ENCODE measurements at places on chromosomes 12 and 14. TPM values are rescaled to one million over a fixed set of nuclear protein-coding genes. Genes with fewer than 3 reads are reported as not detected.

TAS2R7 gene
- total RNA-seq, result not detected

NRIP2 gene
- not detected for total RNA-seq

DNA sequence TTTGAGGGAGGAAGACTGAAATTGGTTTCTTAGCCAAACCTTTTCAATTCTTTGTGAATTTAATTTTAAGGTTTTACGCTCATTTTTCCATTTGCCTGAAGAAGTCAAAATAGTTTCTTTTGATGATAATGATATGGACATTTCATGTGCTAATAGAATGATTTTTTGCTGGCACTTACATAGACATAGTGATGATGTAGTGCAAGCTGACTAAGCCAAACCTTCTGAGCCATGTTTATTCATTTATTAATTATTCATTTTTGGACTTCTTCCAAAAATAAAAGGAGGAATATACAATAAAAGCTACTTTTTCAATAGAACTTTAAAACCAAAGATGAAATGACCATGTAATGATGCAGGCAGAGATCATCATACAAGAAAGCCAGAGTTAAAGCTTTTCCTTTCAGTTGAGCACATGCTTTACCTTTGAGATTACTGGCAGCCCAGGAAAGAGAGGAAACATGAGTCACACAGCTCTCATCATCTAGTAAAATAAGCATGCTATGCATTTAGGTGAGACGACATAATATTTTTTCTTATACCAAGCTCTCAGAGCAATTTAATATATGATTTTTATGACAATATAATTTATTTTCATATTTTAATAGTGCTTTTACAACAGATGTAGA, 24.8 kb downstream of the KCNA1 start:
- DNase-seq, result no peak

- DNase-seq, result peak; percentile 81
Observed at GRCh38 chr14:64656986-64657385, 47.2 kb upstream of the PLEKHG3 start.

DNA sequence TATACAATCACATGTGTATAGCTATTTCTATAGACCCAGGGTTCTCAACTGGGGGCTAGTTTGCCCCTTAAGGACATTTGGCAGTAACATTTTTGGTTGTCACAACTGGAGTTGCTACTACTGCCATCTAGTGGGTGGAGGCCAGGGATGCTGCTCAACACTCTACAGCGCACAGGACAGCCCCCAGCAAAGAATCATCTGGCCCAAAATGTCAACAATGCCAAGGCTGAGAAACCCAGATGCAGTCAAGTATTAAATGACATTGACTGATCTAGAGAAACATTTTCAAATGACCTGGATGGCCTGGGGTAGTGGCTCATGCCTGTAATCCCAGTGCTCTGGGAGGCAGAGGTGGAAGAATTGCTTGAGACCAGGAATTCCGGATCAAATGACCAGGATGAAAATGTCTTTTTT, 5.8 kb downstream of the WSB2 start:
- DNase-seq, result no peak

GRCh38 chr12:4947253-4947652, 37.5 kb downstream of the KCNA1 start:
- DNase-seq, result no peak

DNA sequence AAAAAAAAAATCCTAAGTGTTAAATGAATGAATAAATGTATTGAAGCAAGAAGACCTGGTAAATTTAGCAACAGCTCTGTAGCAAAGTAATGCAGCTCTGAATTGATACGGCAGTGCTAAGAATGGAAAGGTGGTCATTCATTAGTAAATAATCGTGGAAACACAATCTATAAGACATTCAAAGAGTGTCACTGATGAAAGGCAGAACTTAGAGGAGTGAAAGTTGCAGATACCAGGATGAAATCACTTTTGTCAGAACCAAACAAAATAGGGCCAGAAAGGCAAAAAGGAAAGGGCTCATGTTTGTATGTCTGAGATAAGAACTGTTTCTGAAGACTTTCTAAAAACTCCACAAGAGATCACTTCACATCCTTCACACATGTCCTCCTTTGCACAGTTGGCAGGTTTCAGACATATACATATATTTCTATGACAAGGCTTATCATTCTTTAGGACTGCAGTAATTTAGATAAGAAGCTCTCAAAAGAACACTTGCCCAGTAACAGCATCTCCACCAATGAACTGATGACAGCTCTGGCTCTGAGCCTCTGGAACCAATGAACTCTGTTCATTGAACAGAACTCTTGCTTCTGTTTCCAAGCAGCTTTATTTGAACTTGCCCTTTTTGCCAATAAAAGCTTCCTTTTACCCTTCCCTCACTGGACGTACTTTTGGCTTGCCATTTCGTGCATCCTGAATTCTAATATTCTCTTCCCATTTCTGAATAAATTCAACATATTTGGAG, 4.2 kb upstream of the LRR1 start:
- DNase-seq, result peak; percentile 79

SERPINA10 gene
- total RNA-seq, result not detected

DNA sequence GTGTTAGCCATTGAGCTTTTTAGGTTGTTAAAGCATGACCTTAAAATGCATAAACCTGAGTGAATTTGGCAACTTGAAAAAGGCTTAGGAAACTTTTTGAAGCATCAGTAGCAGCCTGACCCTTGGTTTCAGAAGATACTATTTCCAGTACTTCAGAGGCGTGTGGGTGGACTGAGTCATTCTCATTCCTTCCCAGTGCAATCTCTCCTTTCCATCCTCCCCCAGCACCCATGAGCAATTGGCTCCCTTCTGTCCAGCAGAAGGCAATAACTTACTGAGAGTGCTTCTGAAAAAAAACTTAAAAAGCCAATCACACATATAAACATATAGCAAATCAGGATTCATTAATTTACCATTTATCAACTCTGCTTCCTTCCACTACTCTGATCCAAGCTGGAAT, 299.3 kb upstream of the STXBP6 start:
- no peak for DNase-seq

DNA sequence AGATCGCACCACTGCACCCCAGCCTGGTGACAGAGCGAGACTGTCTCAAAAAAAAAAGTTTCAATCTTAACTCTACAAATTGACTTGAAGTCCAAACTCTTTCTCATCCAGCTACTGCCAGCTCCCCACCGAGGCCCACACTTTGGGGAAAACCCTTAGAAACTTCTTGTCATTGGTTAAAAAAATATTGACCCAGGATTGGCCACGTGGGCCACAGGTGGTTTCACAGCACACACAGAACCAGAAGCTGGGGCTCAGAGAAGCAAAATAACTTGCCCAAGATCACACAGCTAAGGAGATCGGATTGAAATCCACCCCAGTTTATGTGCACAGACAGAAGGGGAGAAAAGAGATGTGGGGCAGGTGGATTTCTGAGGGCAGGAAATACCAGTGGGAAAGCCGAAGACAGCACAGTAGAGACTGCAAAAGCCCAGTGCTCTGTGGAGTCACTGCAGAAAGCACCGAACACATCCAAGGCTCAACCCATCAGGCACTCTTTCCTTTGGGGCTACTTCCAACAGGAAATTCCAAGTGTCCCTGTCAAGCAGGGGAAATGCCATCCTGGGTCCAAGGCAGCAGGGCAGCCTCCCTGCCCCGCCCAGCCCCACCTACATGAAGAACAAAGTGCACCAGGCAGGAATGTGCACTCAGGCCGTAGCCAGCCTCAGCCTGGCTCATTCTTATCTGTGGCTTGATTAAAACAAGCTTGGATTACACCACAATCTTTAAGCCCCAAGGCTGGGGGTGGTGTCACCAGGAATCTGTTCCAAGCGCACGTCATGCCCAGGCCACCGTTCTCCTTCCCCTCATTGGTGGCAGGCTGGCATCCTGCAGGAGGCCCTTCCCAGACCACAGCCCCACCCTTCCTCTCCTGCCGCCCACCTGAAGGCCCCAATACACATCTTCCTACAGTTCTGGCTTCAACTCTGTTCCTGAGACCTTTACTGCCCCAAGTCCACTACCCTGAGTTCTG, 72.5 kb downstream of the ITPK1 start:
- DNase-seq, result no peak

LAG3 gene
- not detected for total RNA-seq

DNA sequence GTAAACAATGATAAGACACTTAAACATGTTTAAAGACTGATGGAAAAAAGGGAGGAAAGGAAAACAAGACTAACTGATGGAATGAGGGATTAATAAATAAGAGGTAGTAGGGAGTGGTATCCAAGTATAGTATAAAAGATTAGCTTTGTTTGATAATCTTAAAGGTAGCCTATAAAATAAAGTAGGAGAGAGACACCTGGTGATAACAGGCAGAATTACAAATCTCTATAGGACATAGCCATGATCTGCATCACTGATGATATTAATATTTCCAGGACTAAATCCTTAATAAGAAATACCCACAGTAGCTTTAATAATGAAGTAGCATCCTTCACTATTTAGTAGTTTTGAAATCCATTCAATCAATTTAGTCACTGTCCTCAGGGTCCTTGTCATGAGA, 30.4 kb downstream of the DLGAP5 start:
- no peak for DNase-seq

DNA sequence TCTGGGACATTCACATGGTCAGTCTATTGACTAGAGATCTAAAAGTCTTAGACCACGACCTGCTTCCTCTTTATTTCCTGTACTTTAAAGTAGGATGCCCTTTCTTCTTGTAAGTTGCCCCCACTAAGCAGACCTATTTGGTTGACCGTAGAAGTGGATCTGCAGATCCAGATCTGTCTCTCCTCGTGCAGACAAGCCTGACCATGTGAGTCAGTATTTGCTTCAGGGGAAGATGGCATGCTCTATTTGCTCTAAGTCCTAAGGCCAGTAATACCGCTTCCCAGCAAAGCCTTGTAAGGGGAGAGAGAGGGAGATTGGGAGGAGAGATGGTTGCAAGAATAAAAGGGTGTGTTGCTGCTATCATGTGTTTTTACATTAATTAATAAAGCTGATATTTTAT, 46.8 kb downstream of the KCNC2 start:
- no peak for DNase-seq

DNA sequence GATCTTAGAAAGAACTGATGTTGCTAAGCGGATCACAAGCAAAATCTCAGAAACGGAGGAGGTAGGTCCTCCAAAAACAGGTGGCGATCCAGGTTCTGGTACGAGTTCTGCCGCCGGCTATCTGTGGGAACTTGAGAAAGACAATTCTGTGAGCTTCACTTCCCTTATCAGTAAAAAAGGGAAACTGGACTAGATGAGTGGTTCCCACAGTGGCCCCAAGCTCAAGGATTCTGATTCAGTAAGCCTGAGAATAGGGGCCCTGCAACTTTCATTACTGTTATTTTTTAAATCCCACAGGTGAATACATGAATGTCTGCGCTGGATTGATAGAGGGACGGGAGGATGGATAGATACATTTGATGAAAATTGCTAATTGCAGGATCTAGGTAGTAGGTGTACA, 160.2 kb downstream of the PPM1H start:
- DNase-seq, result no peak

DNA sequence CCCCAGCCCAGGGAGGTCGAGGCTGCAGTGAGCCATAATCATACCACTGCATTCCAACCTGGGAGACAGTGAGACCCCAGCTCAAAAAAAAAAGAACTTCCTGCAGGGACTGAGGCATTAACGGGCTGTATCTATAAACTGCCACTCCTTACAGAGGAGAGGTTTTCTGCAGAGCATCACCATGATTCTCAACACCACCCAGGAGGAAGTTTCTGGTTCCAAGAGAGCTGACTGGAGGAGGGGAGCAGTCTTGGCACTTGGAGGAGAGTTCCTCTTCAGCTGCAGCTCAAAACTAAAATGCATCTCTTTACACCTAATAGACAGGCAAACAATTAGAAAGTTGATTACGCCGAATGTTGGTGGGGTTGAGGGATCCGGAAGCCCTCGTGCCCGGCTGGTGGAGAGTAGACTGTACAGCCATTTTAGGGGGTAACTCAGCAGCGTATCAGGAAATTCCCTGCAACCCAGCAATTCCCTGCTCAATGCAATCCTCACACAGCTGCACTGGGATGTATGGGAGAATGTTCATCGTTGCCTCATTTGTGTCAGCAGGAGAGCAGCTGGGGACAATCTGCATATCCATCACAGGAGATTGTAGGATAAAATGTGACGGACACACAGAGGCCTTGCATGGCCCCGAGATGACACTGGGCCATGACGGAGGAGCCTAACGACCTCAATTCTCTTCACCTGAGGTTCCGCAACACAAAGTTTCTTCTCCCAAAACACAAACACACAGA, 36.6 kb downstream of the ACTN1 start:
- peak; percentile 42 for DNase-seq

GRCh38 chr12:59056966-59057365, 136.7 kb upstream of the LRIG3 start:
- no peak for DNase-seq

- DNase-seq, result no peak
Observed at GRCh38 chr14:104522926-104523545, 56.5 kb upstream of the C14orf180 start.

- no peak for DNase-seq
Observed at GRCh38 chr12:56530390-56531055, 8.9 kb downstream of the RBMS2 start.

HECTD1 gene
- total RNA-seq, result 180 TPM

REM2 gene
- 1.6 TPM for total RNA-seq

CABP1 gene
- total RNA-seq, result not detected

- DNase-seq, result no peak
Observed at GRCh38 chr12:52311285-52311648, 9.9 kb downstream of the KRT83 start.

DNA sequence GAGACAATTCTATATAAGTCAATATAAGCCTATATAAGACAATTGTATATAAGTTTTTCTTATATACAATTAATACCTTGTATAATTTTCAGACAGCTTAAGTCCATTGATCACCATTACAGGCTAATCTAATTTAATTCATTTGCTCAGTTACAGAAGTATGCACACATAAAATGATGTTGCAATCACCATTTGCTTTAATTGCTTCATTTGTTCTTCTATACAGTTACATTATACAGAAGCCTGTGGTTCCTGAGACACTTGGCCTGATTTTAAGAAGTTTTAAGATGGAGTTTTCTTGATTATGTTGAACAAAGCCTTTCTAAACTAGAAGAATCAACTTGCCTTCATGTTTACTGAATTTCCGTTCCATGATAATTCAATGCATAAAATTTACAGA, 314.6 kb upstream of the PDE3A start:
- no peak for DNase-seq

ACVRL1 gene
- 0.81 TPM for total RNA-seq

DNA sequence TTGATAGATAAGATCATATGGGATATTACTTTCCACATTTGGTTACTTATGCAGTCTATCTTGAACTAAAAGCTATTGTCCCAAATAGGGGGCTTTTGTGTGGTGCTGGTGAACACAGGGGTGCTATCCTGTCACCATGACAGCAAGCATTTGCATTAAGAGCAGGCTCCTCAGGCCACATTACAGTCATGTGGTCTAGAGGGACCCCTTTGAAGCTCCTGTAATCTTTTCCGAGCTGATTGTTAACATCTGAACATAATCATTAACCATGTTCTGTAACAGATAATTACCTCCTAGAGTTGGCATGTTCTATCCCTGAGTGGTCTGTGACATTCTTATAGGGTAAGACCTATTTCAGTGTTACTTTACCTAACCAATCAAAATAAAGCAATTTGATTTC, 178.8 kb downstream of the KTN1 start:
- DNase-seq, result no peak

CMA1 gene
- total RNA-seq, result not detected

AJUBA gene
- 39.3 TPM for total RNA-seq
